NCI-H1105 (cell line): ENCODE measurements at places on chromosomes 11 and 22.

- DNase-seq, result no peak
Measured at GRCh38 chr11:99349151-99349673, 328.5 kb downstream of the CNTN5 start.

DNA sequence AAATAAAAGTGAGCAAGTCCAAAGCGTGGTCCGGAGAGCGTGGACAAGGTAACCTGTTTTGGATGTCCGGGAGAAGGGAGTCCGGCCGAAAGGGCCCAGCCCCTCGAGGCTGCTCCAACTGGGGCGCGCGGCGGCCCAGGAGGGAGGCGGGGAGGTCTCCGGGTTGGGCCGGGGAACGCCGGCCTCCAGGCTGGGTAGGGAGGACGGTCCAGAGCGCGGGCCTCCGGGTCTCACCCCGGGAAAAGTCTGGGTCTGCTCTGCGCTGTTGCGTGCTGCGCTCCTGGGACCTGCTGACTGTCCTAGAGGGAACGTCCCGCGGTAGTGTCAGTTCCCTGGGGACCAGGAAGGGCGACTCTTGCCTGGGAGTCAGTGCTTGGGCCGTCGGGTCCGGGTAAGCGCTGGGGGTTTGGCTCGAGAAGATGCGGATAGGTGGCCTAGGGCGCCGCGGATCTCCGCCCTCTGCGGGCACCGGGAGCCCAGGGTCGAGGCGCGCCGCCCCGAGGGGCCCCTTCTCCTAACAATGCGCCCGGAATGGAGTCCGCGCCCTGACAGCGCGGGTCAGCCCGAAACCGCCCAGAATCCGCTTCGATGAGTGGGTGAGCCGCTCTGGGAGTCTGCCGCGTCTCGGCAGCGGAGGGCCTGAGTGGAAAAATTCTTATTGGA, 988 bp upstream of the FLI1 start:
- DNase-seq, result no peak

- DNase-seq, result no peak
Measured at GRCh38 chr11:44729713-44730112, 3.0 kb downstream of the TSPAN18 start.

GRCh38 chr11:68999093-68999747, 13.8 kb downstream of the MRGPRF start:
- no peak for DNase-seq

DNA sequence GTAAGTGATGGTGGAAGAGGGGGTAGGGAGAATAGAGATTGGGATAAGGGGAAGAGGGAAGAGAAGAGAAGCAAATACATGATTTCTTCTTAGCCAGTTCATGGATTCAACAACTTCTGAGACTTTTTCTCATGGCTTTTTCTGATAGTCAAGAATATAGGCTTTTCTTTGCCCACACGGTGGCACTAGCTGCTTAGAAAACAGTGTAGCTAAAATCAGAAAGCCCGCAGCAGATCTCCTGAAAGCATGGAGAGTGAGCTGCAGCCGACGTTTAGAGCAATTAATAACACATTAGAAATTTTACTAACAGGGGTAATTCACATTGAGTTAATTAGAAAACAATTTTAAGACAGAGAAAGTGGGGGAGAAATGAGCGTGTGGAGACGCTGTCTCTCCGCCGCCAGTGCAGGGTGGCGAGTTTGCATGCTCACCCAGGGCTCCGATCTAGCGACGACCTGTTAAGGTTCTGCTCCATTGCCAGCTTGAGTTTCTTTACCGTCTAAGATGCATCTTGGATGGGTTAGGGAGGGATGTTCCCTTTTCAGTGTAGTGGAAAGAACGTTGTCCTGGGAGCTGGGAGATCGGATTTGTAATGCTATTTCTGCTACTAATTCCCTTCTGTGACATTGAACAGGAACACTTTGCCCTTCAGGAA, 3.3 kb upstream of the RAG1 start:
- peak; percentile 48 for DNase-seq

DNA sequence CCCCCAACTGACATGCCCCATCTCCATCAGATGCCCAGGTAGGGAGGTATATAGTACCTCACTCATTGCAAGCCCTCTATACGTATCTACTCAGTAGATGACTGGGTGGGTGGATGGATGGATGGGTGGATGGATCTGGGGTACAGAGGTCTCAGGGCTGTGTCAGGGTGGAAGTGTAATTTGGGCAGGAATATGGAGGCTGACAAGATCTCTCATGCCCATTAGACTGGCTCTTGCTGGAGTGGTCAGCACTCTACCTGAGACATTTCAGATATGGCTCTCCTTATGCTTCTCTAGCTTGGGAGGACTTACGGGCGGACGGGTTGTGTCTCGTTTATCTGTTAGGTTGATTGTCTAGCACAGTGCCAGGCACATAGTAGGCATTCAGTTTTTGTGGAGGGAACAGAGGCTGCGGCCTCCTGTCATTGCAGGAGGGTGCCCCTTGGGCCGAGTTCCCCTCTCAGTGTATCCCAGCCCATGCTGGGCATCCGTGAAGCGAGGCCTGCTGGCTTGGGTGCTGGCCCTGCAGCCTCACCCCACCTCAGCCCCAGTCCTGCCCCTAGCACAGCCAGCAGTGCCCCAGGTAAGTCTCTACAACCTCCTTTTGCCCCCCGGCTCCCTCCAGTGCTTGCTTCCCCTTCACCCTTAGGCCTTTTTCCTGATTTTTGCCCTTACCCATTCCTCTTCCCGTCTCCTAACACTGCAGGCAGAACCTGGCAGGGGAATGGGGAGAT, 13.7 kb downstream of the ROBO3 start:
- no peak for DNase-seq

DNA sequence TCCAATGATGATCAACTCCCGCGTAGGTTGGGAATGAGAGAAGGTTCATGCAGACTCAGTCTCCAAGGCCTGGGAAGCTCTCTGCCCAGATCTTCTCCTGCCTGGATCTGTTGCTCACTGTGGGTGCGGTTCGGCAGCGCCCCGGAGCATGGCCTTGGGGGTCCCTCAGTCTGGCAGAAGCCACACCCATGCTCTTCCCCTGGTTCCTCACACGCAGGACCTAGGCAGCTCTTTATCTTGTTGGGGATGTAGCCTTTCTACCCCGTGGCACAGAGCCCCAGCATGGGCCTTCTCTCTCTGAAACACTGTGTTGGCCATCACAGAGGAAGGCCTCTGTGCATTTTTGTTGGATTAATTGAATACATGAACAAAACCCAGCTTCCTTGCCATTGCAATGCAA, 1461.6 kb downstream of the BRD1 start:
- DNase-seq, result no peak

- DNase-seq, result no peak
Measured at GRCh38 chr11:34812905-34813576, 103.1 kb downstream of the APIP start.

DNA sequence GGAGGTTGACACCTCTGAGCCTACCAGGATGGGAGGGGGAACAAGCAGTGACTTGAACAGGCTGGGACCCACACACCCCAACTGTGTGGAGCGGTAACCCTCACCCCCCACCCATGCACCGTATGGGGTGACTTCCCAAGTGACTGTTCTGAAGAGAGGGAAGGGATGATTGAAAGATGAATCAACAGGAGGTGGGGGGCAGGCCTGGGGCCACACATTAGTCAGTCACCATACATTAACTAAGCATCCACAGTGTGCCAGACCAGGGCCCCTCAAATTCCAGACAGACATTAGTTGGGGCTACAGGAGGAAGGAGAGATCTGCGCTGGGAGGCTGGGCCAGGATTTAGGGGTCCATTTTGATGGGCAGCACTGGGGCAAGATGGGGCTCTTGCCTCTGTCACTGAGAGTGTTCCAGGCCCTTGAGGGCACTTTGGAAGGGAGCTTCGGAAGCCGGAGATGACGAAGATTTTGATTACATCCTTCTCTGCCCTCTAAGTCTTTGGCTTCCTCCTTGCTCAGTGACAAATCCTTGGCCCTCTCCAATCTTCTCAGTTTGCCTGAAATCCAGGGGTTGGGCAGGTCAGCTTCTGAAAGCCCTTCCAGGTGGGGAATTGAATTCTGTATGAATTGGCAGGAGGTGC, 966 bp downstream of the SMTN start:
- DNase-seq, result no peak

DNA sequence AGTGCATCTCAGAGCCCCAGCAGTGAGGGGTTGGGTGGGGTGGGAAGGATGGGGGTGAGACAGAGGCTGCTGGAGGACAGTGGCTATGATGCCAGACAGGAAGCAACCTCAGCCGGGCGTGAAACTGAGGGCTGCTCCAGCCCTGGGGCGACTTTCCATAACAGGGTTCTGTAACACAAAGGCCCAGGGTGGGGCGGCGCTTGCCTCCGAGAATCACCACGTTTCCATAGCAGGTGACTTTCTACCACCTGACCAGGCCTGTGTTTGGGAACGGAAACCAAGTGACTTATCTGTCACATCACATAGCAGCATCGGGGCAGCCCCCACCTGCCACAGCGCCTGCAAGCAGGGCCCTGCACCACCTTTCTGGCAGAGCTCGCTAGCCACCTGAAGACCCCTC, 85.8 kb downstream of the TRMU start:
- no peak for DNase-seq

GRCh38 chr11:2750682-2751522, 51.1 kb upstream of the KCNQ1OT1 start:
- peak; percentile 85 for DNase-seq
